ENCODE measurements at places on chromosomes 16 and 17.
A peak's percentile ranks its signal among the peaks of the same experiment; 100 is the strongest.

- DNase-seq, result no peak
These were observed 17.0 kb upstream of the DNASE1 start for GRCh38 chr16:3637371-3637923.

DNA sequence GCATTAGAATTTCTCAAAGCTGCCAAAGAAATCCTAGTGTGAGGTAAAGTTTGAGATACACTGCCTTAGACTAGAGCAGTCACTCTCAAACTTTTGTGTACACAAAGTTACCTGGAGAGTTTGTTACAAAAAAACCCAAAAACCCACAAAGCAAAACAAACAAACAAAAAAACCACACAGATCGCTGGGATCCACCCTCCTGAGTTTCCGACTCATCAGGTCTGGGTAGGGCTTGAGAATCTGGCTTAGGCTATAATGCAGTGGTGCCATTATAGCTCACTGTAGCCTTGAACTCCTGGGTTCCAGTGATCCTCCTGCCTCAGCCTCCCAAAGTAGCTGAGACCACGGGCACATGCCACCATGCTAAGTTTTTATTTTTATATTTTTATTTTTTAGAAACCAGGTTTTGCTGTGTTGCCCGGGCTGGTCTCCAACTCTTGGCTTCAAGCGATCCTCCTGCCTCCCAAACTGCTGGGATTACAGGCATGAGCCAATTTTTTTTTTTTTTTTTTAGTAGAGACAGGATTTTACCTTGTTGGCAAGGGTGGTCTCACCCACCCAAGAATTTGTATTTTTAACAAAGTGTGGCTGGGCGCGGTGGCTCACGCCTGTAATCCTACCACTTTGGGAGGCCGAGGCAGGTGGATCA is 22.3 kb upstream of the SMG1 start:
- DNase-seq, result no peak

- DNase-seq, result no peak
These were observed 4.0 kb downstream of the NOG start for GRCh38 chr17:56597495-56597990.

GRCh38 chr17:82414548-82415281 is 3.4 kb upstream of the HEXD start:
- DNase-seq, result peak; percentile 82

- DNase-seq, result no peak
These were observed 18.7 kb upstream of the AQP8 start for GRCh38 chr16:25198021-25198420.

DNA sequence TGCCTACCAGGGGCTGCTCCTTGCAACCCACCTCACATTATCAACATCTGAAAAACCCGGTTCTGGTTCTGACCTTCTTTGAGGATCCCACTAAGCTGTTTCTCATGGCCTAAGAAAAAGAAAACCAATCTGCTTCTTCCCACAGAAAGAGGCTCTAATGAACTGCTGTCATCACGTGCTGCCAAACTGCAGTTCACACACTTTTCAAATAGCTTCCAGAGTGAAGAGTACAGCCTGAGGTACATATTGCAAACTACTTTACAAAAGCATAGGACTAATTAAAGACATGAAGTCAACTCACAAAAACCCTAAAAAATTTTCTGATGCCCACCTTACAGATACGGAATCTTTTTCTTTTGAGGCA is 36.7 kb downstream of the SMG6 start:
- no peak for DNase-seq

GRCh38 chr16:57373117-57373947 is 1.0 kb downstream of the CX3CL1 start:
- DNase-seq, result no peak

DNA sequence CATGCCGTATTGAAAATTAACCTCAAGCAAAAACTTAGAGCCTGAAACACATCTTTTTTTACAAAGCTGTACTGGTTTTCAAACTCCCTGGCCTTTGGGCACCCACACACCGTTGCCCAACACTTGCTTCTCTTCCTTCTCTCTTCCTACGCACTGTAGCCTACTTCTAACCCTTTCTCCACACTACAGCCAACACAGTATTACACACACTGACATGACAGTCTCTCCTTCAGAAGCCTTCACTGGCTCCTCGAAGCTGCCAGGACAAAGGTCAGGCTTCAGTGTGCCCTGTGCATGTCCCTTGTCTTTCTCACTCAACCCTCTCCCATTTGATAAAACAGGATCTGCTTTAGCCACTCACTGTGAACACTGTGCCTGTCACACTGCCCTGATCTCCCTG is 8.0 kb downstream of the FANCA start:
- no peak for DNase-seq

- DNase-seq, result peak; percentile 43
These were observed 518 bp downstream of the SH2B1 start for GRCh38 chr16:28863929-28864793.

DNA sequence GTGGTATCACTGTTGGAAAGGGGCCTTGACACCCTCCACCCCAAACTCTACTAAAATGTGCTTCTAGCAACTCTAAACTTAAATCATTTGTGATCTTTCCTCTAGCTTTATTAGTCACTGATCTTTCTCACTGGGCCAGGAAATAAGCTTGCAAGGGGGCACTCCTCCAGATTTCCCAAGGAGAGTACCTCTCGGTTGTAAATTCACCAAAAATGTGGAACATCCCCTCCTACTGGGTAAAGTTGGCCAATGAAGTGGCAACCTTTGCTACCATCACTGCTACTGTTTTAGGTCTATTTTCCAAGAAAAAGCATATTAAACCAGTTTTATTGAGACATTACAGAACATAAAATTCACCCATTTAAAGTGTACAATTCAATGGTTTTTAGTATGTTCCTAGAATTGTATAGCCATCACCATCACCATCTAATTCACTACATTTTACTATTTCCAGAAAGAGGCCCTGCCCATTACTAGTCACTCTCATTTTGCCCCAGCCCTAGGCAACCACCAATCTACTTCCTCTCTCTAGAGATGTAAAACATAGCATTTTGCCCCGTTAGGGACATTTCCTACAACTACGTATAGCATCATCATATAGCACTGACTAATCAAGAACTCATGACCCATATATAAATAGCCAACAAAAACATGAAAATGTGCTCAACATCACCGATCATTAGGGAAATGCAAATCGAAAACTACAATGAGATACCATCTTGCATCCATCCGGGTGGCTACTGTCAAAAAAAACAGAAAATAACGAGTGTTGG is 44.6 kb upstream of the ADCY9 start:
- DNase-seq, result no peak
